ENCODE measurements at places on chromosomes 12 and 14.

GRCh38 chr12:66002812-66003211 is 127.7 kb downstream of the LLPH start:
- DNase-seq = no peak

GRCh38 chr14:35113308-35113950 is 8.4 kb downstream of the PPP2R3C start:
- no peak for DNase-seq

GRCh38 chr12:17810399-17810798 is 279.6 kb downstream of the RERGL start:
- DNase-seq = no peak

DNA sequence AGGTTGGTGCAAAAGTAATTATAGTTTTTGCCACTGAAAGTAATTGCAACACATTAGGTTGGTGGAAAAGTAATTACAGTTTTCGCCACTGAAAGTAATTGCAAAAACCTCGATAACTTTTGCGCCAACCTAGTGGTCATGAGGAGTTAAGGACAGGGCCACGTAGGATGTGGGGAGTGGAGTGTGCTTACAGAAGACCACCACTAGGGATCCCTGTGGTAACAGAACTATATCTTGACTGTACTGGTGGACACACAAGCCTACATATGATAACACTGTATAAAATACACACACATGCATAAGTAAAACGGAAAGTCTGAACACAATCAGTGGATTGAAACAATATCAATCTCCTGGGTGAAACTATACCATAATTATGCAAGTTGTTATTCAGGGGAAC is 187.4 kb upstream of the ABCD2 start:
- no peak for DNase-seq

DNA sequence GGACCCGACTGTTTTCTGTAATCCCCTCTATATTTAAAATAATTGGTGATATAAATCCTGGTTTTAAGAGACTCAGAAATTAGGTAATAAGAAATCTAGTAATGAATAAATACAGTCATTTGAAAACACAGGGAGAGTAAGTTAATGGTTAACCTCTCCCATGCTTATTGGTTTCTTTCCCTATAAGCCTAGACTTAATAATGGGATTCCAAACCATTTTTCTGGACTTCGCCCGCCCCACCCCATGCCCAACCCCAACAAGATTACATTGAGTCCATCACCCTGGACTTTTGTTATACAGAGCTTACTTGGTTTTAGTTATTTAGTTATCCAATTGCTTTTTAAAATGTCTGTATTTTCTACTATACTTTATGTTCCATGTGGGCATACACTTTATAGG is 98.7 kb downstream of the WIF1 start:
- DNase-seq = no peak

GRCh38 chr14:104262515-104263514 is 124.4 kb downstream of the KIF26A start:
- no peak for DNase-seq

GRCh38 chr12:121093487-121093891 is 39.2 kb upstream of the P2RX7 start:
- no peak for DNase-seq

DNA sequence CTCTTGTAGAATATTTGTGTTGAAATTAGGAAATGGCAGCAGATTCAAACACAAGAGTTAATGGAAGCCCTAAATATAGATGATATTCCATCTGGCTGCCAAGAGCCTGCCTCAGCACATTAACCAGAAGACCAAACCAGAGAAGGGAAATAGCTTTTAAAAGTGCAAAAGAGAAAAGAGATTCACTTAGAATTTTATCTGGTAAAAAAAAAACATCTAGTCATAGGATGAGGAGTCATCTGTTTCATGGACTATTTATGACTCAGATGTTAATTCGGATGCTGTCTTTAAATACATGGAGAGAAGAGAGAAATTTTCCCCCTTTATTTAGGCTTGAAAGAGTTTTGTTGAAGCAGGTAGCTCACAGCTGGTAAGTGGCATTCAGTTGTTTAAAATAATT is 201.6 kb upstream of the NUDT4 start:
- no peak for DNase-seq

DNA sequence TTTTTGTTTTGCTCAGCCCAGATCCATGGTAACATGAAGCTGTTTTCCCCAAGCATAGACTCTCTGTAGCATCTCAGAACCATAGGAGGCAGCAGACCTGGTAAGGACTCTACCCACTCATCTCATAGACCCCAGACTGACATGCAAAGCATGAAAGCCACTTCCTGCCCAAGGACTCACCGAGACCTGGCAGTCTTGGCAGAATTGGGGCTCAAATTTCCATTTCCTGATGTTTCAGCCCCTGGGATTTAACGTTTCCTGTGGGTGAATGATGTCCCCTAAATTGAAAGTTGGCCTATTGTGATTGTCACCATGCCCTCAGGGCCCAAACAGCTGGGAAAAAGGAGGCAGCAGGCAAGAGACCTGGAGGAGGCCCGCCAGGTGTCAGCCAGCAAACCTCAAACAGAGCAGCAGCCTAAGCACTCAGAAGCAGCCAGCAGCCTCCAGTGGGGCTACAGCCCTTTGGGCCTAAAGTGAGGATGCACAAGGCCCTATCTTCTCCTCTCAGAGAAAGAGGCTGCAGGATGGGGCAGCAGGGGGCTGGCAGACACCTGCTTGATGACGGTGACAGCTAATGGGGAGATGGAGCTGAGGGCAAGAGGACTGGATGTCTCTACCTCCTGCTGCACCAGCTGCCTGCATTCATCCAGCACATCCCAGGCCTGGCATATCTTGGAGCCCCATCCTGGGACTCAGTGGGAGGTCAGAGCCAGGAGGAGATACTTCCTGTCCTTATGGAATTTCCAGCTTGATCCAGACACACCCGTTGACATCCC is 8.5 kb downstream of the KRT85 start:
- DNase-seq = no peak

DNA sequence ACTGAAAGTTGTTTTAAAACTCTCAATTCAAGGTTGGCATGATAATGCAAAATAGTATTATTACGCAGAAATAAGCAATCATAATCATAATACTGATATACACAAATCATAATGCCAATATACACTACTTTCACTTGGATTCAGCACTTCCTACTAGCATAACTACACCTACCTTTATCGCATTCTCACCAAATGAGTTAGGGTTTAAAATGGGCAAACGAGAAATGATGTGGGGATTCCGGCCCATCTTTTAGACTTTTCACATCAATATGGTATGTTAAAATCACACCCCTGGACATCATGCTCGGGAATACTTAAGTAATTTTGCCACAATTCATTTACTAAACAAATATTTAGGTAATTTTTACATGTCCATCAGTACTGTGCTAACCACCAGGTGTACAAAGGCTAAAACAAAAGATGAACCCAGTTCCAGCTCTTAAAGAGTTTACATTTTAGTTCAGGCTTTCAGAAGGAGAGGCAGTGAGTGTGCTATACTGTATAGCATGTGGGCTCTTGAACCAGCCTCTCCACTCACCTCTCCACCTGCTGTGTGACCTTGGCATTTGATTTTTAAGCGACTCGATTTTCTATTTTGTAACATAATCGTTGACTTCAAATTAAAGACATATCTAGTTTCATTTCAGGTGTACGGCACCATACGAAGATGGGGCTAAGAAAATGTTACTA is 1.1 kb upstream of the USP15 start:
- DNase-seq = no peak

DNA sequence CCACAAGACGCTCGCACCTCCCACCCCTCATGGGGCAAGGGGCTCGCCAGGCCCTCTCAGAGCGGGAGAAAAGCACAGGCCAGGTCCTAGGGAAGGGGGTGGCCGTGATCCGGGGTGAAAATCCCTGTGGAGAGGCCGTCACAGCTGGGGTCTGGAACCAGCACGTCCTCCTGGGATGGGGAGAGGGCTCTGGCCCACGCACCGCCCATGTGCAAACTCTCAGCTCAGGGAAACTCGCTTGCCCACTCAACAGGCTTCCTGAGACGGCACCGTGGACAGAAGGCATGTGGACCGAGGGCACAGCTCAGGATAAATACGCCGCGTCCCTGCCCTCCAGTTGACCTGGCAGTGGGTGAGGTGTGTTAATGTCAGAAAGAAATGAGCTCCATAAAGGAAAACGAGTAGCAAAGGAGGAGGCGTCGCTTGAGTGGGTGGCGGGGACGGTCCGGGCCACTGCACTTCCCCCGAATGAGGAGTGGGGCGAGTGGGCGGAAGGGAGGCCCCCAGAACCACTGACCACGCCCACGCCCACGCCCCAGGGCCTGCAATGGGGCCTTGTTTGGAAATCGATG is 57.6 kb upstream of the GALNT9 start:
- no peak for DNase-seq

GRCh38 chr12:21989819-21990412 is 48.7 kb upstream of the ABCC9 start:
- DNase-seq = no peak

GRCh38 chr14:33257796-33258195 is 319.1 kb downstream of the NPAS3 start:
- no peak for DNase-seq

- DNase-seq = no peak
These were observed 15.2 kb upstream of the CSRNP2 start for GRCh38 chr12:51098611-51099010.

GRCh38 chr12:125187148-125187745 is 122.0 kb downstream of the AACS start:
- no peak for DNase-seq

GRCh38 chr14:97267509-97267908 is 470.3 kb downstream of the VRK1 start:
- DNase-seq = no peak

DNA sequence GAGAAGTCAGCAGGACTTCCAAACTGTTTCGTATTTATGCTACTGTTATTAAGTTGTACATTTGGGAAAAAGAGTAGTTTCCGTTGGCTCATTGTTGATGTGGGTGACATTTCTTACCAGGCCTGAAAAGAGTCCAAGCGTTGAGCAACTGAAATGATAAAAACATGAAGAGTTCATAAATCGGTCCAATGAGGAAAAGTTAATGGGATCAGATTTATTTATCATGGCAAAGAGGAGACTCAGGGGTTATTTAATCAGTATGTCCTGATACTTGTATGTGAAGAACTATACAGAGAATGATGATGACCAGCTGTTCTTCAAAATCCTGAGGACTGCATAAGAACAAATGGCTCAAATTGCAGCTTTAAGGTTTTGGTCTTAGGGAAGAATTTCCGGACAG is 7.7 kb downstream of the VRK1 start:
- no peak for DNase-seq

GRCh38 chr12:65656156-65656882 is 168.0 kb upstream of the HMGA2 start:
- no peak for DNase-seq

DNA sequence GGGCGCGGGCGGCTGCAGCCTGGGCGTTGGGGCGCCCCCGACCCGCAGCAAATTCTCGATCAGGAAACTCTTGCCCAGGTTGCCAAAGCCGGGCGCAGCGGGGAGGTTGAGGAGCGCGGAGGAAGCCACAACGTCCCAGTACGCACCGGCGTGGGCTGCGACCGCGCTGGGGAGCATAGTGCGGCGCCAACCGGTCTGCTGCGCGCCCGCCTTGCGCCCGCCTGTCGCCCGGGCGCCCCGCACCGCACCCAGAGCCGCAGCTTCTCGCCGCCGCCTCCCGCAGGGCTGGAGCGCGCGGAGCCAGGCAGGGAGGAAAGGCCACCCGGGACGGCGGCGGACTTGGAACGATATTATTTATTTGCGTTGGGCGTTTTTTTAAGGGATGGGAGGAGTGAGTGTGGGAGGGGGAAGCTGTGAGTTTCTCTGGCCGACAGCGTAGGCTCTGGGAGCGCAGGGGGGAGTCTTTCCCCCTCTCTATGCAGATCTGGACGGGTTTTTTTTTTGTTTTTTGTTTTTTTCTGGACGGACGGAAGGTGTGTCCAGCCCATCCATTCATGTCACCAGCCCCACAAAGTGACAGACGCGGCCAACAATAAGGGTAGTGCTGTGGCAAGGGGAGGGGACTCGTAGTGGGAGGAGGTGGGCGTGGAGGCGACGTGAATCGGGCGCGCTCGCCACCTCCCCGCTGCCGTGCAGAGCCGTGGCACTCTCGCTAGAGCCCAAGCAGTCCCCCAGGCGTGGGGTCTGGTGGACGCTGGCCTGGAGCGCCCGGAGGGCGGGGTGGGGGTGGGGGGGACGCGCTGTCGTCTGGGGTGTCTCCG is at the start of gene DBX2:
DBX2 (minus strand) TSS at position 349 of the 821 bp plus-strand sequence; CDS start at position 177, 172 bp downstream.
- peak; percentile 61 for DNase-seq

DNA sequence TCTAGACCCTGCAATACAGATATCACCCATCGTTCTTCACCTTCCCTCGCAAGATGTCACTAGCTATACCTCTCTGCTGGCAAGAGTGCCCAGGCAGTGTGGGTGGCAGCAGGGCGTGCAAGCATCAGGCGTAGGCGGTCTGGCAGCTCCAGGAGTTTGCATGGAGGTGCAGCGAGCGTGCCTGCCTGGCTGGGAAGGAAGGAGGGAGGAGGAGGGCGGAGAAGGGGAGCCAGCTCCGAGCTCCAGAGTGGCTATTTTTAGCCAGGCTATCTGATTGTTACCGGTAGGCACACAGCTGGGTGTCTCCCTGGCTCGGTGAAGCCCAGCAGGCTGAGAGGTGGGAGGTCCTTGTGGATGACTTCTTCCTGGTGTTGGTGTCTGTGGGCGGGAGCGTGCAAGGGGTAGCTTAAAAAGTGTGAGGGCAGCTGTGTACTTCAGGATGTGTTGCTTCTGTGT is 6.2 kb downstream of the FOXJ2 start:
- peak; percentile 92 for DNase-seq

DNA sequence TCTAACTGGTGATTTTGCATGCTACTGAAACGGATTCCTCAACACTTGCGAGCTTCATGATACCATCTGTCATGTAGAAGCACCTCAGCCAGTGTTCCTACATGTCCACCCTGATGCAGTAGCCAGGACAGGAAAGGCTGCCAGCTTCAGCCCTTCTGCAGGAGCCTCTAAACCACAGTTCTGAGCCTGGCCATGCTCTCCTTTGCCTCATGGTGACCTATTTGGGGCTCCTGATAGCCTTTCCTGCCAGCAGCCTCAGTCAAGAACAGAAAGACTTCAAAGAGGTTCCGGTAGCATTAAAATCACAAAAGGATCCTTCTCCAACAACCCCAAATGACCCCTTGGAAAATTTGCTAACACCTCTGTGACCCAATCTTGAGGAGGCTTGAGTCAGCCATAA is 96.0 kb downstream of the CNTN1 start:
- DNase-seq = peak; percentile 26

DNA sequence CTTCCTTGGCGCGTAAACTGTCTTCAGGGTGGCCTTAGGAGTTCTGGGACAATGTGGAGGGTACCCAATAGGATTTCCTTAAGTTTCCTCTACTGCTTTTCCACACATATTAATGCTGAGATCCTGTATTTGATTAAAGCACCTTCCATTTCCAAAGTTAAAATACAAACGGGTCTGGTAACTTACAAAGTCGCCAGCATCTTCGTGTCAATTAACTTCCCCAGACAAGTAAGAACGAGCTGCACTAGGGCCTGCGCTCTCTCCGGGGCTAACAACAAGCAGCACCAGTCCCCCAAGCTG is 130.9 kb downstream of the NDUFA12 start:
- DNase-seq = no peak

- DNase-seq = no peak
These were observed 414.9 kb downstream of the ETNK1 start for GRCh38 chr12:23039834-23040233.

DNA sequence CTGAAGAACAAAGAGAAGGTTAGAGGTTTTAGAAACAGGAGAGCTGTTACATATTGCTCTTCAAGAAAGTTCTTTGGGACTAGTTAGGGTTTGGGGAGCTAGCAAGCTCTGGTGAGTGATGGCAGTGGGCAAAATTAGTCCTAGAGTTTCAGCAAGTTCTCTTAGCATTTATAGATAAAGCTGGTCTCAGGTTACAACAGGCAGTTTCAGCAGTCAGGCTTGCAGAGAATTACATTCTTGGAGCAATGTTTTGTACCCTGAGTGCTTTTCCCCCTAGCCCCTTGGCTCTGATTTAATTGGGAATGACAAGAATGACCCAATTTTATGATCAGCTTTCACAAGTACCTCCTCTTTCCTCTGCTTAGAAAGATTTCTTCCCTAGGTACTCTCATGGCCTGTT is 21.4 kb upstream of the EID3 start:
- no peak for DNase-seq
